ENCODE measurements at places on chromosomes 12 and 14. TPM values are rescaled to one million over a fixed set of nuclear protein-coding genes. Genes with fewer than 3 reads are reported as not detected.

DNA sequence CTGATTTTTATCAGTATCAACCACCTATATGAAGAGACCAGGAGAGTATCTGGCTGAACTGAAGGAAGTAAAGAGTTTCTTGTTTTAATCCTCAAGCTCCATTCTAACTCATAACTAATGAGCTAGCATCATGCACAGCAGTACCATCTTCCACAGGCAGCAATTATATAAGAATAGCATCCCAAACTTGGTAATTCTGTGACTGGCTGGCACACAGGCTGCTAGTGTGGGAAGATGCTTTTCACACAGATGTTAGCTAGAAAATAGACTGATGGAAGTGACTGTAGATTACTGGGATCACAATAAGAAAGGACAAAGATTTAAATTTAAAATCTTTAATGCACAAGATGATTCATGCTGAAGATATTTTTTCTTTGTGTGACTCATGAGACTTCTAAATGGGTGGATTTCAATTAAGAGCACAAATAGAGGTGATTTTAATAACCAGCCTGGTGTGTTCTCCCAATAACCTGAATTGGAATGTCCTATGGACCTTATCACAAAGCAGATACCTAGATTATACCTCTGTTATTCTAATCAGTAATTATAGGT, 417.7 kb upstream of the ATXN7L3B start:
- no peak for DNase-seq

DNA sequence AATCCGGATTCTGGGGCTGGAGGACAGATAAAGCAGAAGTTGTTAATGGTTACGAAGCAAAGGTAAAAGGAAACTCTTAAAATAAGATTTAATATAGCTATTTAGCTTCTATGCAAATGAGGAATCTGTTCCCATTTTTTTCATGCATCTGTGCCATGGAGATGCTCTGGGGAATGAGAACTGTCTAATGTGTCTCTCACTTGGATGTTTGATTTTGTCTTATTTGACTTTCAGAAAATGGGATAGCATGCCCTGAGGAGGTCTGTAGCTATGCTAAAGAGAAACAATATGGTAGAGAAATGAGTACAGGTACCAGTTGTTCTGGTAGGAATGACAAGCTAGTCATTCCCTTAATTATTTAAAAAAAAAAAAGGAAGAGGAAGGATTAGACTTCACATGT, 24.3 kb downstream of the C12orf76 start:
- no peak for DNase-seq

- no peak for DNase-seq
Observed at GRCh38 chr12:91482231-91482630, 299.6 kb upstream of the DCN start.

The CACNA1C gene
- total RNA-seq = 19.2 TPM

- peak; percentile 11 for DNase-seq
Observed at GRCh38 chr14:101849125-101849524, 87.6 kb downstream of the PPP2R5C start.

DNA sequence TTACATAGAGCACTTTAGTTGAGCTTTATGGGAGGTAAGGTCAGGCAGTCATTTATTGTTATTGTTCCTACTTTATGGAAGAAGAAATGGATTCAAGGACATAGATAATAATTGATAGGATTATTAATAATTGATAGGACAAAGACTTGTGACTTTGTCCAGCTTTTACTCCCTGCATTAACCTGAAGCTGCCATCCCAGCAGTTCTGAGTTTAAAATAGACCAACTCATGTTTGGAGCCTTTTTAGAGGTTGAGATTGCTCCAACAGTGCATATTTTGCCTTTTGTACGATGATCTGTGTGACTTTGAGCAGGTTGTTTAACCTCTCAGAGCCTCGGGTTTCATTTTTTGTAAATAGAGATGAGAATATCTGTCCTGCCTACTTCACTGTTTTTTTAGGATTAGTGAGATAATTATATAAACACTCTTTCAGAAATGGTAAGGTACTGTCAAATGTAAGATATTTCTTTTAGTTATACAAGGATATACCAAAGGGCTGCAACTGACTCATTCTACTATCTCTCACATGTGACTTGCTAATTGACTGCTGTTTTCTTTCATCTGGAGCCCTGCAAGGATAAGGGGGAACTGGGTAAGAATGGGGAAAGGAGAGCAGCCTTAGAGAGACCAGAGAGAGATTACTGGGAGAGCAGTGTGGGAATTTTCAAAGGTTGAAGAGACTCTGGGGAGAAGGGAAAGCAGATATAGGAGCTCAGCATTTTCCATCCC, 15.3 kb downstream of the WDR20 start:
- peak; percentile 90 for DNase-seq

DNA sequence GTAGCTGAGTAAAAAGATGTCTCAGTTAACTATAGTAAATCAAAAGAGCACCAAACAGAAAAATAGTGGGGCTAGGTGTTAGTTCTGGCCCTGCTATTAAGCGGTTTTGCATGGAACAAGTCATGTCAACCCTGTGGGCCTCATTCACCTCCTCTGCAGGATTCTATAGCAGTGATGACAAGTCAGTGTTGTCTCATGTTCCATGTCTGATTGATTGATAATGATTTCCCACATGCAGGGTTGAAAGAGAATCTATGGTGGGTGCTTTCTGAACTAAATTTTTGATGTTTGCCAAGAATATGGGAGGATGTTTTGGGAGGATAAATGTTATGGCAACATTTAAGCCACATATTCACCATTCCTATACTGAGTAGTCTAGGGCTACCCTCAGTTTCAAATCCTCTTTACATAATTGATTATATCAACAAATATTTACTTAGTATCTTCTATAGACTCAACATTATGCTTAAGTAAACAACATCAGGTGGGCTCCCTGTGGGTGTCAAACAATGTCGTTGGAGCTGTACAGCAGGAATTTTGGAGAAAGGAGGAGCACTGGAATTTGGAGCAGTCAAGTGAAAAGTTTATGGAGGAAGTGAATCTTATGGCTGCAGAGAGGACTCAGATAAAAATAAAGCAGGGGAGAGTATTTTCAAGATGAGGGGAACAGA, 48.6 kb downstream of the IRAK3 start:
- DNase-seq = no peak

DNA sequence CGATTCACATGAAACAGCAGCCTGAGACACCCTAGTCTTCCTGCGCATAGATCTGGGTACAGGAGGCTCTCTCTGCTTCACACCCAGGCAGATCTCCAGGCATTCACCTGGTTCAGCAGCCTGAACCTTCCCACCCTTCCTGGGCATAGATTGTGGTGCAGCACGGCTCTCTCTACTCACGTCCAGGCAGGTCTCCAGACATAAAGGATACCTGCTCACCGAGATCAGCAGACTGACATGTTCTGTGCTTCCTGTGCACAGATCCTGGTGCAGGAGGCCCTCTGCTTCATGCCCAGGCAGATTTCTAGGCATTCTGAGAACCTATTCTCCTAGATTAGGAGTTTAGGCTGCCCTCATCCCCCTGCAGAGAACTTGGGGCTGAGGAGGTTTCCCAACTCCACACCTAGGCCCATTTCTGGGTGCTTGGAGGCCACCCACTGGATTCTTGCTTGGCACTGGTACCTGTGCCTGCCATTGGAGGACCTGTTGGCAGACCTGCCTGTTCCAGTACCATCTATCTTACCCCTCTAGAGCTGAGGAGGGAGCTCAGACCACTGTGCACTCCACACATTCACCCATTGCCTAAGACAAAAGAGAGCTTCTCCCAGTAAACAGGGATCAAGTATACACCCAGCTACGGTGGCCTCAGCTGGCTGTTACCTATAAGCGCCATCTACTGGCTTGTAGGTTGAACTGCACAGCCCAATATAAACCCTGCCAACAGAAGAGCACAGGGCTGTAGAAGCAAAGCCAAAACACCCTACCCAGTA, 28.0 kb upstream of the GARIN6 start:
- DNase-seq = peak; percentile 9

DNA sequence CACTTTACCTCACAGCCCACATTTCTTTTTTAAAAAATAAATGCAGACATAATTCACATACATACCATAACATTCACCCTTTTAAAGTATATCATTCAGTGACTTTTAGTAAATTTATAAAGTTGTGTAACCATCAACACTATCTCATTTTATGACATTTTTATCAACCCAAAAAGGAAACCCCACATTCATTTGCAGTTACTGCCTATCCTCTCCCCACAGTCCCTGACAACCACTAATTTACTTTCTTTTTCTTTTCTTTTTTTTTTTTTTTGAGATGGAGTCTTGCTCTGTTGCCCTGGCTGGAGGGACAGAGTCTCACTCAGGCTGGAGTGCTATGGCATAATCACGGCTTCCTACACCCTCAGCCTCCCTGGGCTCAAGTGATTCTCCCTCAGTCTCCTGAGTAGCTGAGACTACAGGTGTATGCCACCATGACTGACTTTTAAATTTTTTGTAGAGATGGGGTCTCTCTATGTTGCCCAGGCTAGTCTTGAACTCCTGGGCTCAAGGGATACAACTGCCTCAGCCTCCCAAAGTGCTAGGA, 1.5 kb upstream of the EP400 start:
- peak; percentile 53 for DNase-seq

DNA sequence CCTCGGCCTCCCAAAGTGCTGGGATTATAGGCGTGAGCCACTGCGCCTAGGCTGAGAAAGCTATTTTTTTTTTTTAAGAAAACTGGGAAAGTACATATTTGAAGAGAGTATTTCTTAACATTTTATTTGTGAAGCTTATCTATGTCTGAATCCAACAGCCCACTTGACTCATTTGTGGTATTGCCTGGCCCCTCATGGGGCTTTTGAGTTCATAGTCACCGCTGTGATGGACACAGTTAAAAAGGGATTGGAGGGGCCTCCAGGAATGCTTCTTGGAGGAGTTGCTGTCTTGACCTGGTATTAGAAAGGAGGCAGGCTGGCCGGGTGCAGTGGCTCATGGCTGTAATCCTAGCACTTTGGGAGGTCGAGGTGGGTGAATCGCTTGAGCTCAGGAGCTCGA, 26.5 kb downstream of the BCL7A start:
- DNase-seq = peak; percentile 97

GRCh38 chr14:53391156-53391555, 238.0 kb upstream of the DDHD1 start:
- no peak for DNase-seq
